Renal pelvis (tissue), 12 donors: ENCODE measurements at places on chromosomes 16 and 17.

DNA sequence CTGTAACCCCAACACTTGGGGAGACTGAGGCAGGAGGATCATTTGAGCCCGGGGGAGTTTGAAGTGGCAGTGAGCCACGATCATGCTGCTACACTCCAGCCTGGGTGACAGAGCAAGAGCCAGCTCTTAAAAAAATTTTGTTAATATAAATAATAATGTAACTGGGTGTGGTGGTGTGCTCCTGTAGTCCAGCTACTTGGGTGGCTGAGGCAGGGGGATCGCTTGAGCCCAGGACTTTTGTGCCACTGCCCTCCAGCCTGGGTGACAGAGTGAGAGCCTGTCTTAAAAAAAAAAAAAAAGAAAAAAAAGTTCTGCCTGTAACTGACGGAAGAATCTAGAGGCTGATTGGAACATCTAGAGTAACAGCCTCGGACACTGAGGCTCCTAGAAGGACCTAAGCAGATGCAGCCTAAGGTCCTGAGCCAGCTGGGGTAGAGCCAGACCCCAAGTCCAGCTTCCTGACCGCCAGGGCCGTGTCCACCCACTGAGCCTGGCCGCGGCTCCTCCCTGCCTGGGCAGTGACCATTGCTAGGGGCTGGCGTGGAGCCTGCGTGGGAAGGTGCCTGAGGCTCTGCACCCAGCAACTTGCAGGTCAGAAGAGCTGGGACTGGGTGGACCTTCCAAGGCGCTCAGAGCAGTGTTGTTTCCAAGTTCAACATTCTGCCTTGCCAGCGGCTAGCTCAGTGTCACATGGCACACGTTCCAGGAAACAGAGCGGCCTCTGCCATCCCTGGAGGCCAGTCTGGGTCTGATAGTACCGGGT is 209.4 kb upstream of the CIBAR2 start:
- DNase-seq = no peak

DNA sequence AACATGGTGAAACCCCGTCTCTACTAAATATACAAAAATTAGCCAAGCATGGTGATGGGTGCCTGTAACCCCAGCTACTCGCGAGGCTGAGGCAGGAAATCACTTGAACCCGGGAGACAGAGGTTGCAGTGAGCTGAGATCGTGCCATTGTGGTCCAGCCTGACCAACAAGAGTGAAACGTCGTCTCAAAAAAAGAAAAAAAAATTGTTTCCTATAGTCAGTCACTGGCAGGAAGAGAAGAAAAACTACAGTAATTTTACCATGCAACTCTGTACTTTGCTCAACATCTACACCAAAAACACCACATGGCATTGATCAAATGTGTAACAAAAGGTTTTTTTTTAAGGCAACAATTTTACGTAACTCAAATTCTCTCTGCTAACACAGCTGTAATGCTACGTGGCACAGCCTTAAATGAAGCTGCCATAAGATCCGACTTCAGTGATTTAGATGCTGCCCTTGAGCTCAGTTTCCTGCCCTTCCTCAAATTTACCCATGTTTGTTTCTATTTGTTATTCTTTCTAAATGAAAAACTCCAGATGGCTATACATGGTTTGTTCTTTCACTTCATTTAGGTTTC is 40.2 kb downstream of the CNOT1 start:
- peak; percentile 43 for DNase-seq

DNA sequence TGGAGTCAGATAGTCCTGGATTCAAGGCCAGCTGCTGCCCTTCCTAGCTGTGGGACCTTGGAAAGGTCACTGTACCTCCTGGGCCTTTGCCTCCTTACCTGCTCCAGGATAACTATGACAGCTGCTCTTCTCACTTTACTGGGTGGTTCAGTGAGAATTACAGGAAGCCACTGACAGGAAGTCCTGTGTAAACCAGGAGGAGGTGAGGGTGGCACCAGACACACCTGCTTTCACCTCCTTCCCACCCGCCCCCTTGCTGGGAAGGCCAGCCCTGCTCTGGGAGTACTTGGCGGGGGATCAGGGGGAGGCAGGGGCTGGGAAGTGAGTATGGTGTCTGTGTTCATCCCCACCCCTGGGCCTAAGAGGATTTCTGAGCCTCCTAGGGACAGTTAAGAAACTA is 42.6 kb downstream of the CPNE2 start:
- no peak for DNase-seq

- no peak for DNase-seq
Observed at GRCh38 chr16:8812162-8812843, 14.7 kb downstream of the PMM2 start.

DNA sequence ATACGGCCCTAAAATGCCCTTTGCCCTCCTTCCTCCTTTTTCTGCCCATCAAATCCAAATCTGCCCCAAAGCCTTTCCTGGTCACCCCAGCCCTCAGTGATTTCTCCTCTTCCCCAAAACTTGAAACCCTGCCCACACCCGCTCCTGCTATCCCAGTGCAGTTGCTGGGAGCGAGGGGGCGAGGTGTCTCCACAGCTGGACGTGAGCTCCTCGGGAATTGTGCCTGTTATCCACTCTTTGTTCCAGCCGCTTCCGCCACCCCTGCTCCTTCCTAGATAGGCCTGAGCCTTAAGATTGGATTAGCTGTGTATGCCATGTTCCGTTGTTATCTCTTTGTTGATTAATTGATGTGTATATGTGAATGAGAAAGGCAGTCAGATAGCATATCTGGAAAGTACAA is 2.6 kb upstream of the KRT35 start:
- DNase-seq = no peak

DNA sequence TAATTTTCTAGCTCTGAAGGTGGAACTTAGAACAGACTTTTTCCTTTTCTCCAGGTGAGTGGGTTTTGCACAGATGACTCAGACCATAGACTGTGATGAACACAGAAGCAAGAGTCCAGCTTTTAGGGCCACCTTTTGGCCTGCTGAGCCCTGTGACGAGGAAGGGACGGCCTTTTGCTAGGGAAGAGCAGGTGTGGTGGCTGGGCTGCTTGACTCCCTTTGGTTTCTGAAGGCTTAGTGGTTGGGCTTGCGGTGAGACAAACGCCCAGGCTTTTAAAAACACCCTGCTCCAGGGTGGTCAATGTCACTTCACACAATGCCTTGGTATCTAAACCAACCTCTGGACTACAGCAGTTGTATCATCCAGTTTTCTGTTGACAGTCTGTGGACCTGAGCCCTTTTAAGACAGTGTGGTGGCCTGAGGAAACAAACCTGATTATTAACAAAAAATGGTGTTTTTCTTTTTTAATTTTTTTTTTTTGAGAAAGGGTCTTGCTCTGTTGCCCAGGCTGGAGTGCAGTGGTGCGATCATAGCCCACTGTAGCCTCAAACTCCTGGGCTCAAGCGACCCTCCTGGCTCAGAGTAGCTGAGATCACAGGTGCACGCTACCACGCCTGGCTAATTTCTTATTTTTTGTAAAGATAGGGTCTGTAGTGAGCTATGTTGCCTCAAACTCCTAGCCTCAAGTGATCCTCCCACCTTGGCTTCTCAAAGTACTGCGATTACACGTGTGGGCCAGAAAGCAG is 134.0 kb downstream of the SNX29 start:
- no peak for DNase-seq

DNA sequence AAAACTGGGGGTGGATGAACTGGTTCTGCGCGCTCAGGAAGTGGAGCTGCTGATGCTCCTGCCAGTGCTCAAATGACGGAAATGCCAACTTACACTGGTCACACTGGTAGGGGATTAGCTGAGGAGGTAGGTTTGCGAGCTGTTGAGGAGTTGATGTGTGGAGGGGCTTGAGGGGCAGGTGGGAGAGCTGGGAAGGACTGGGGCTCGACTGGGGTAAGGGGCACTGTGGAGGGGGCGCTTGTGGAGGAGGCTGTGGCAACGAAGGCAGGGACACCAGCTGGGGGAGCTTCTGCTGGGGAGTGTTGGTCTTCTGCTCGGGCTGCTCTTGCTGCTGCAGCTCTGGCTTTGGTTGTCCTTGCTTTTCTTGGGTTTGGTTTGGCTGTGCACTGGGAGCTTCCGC is 252.9 kb downstream of the ZFHX3 start:
- no peak for DNase-seq

GRCh38 chr17:60645918-60646523 is 31.6 kb upstream of the BCAS3 start:
- no peak for DNase-seq

DNA sequence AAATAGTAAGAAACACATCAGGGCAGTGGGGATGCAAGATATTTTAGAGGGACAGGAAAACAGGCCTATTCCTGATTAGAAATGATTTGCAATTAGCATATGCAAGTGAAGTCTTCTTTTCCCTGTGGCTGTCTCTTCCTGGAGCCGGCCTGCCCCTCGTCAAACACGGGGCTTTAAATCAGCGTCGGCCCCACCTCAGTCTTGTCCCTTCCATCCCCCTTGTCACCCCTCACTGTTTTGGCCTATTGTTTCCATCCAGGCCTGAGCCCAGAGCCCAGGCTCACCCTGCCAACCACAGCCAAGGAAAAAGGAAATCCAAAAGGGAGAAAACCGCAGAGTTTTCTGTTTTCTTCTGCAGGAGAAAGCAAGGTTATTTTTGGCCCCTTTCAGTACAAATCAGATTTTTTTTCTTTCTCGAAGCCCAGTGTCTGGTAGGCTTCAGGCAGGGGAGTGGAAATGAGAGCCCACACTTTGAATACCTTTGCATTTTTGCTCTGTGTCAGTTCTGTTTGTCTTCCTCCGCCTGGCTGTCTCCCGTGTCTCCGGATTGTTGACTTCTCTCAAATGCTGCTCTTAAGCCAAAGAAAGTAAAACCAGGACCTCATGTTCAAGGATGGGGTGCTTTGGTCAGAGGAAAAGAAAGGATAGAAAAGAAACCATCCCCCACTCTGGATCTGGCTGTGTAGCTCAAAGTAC is 399.9 kb upstream of the CDH11 start:
- no peak for DNase-seq

DNA sequence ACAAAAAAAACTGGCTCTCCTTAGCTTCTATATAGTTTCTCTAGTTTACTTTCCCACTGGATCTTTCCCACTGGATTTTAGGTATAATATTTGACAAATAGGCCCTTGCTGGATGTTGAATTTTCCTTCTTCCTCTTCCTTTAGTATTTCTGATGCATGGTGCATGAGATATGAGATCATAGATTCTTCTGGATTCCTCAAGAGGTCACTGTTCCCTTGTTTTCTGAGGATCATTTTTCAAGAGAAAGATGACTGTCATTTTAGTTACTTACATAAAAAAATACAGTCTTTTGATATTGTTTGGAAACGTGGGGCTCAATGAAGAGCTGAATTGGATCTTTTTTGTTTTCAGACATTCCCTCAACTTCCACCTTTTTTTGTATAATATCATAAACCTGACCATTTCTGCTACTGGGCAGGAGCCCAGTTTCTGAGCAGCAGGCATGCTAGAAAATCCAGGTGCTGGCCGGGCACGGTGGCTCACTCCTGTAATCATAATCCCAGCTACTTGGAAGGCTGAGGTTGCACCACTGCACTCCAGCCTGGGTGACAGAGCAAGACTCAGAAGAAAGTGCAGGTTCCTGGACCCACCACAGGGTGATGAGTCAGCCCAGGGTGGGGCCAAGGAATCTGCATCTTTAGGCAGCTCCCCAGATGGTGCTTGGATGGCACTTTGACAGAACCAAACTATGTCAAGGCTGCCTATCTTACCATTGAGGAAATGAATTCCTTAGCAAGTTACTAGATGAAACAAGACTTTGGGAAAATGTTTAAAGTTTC is 70.3 kb downstream of the SDR42E1 start:
- DNase-seq = peak; percentile 35

DNA sequence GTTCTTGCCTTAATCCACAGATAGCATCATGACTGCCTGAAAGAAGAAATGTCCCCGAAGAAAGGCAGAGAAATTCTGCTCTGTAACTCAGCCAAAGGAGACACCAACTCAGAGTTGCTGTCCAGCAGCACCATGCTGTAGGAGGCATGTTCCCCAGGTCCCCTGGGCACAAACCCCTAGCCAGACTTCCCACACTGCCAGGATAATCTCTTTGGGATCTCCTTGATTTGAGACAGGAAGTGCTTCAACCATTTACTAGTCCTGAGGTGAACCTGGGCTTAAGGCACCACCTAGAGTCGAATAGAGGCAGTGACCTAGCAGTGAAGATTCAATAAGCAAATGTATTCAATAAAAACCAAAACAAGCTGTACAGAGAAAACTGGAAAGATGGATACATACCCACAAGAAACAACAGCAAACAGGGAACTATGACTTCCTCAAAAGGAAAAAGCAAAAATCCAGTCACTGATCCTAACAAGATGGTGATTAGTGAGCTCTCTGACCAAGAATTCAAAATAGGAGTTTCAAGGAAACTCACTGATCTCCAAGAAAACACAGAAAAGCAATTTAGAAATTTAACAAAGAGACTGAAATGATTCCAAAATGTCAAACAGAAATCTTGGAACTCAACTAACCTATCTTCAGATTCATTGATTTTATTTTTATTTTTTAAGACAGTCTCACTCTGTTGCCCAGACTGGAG is 5.7 kb downstream of the OR4D2 start:
- DNase-seq = no peak
